ENCODE measurements at places on chromosomes 11 and 22.
A peak's percentile ranks its signal among the peaks of the same experiment; 100 is the strongest.

DNA sequence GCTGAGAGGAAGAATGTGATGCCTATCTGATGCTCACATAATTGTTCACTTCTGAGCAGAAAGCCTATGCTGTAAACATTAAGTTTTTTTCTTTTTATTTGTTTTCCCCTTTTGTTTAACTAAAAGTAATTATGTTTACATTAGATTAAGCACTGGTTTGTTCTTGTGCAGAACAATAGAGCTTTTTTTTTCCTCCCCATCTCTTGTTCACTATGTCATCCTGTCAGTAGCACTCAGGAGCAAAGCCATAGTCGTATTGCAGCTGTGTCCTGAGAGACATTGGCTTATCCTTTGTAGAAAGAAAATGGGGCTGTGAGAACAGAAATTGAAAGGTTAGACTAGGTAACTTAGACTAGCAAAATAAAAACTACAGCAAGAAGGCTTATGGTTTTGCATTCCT lies 301.8 kb upstream of the RAG2 start:
- DNase-seq = no peak

DNA sequence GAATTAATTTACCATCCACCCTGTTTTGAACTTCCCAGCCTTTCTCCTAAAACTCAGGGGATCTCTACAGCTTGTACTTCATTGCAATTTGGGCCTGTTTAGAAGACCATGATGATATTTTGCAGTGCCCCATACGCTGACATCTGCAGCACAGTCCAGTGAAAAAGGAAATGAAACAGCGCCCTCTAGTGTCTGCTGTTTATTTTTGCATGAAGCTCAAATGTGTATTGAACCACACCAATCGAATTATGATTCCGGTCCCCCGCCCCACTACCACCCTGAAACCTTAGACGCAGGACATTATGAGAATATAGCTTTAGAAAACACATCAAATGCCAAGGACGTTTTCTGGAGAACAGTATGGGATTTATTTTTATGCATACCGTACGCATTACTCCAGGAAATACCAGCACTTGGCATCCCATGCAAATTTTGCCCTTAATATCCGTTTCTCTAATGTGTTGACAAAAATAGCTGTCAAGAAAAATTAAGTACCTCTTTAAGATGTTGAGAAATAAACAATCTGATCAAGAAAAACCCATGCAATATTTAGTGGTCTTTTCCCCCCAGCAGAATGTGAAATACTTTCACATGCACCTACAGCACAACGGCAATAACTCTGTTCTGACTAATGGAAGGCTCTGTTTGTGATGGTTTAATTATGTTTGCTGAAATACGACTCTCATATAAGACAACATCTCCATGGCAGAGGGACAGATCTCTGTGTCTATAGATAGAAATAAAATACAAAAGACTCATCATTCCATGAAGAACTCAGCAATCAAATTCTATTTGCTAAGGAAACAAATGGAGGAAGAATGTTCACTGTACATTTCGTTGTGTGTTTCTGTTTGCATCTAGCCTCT lies 93.9 kb downstream of the TECTA start:
- DNase-seq = peak; percentile 14

DNA sequence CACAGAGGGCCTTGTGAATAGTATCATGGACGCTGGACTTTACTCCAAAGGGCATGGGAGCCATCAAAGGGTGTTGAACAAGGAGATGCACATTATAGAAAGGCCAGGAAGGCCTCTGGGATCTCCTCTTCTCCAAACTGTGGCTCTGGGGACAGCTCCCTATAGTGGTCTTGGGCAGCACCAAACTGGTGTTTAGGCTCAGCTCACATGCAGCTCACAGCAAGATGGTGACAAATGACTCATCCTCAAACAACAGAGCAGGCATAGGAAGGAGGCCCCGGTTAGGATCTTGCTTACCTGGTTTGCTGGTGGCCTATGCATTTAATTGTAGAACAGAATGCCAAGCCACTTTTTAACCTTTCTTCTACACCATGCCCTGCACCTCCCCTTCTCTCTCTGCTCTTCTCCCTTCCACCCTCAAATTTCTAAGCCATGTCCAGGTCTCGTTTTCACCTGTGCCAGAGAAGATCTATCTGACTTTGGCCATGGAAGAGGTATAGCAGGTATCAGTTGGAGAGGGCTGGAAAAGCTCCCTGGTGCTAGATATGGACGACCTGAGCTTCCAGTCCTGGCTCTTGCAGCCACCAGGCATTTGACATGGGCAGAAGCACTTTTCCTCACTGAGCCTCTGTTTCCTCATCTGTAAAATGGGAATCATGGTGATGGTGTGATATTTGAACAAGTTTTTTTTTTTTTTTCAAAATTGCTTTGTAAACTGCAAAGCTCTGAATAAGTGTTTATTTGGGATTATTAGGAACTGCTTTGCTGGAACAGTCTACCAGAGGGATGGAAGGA lies 14.4 kb upstream of the EHF start:
- no peak for DNase-seq

- DNase-seq = no peak
Observed at GRCh38 chr11:14587258-14587657, 56.3 kb upstream of the PDE3B start.

- DNase-seq = no peak
Observed at GRCh38 chr11:70095541-70096252, 17.6 kb downstream of the ANO1 start.

DNA sequence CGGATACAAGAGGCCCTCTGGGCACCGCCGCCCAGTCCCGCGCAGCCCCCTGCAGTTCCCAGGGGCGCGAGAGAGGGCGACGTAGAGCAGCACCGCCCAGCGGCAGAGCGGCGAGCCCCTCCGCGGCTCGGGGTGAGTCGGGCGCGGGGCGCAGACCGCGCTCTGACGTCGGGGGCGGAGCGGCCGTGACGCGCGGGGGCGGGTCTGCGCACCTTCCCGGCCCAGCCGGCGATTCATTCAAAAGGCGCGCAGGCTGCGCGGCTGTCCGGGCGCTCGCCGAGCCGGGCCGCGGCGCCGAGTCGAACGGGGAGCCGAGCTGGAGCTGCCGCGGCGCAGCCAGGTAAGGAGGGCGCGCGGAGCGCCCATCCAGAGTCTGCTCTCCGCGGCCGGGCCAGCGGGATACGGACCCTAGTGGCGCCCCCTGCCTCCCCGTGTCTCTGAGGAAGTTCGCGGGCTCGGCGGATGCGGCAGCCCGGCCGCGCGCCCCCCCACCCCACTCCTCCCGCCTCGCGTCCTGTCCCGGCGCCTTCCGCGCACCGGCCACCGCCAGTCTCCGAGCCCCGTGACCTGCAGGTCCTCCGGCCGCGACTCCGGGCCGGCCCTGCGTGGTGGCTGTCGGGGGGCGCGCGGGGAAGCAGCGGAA lies at the start of gene RELT:
TSS of gene RELT (plus strand) at position 240 of the 643 bp plus-strand sequence. CDS start 12,738 bp downstream, outside the sequence.
- DNase-seq = peak; percentile 96

- no peak for DNase-seq
Observed at GRCh38 chr22:17575681-17576080, 12.4 kb downstream of the SLC25A18 start.

DNA sequence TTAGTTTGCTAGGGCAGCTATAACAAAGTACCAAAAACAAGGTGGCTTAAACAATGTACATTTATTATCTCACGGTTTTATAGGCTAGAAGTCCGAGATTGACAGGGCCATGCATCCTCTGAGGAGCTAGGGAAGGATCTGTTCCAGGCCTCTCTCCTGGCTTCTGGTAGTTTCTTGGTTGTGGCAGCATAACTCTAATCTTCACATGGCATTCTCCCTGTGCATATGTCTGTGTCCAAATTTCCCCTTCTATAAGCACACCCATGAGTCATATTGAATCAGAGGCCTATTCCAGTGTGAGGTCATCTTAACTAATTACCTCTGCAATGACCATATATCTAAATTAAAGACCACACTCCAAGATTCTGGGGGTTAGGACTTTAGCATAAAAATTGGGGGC lies 31.3 kb upstream of the MMP13 start:
- DNase-seq = no peak

- no peak for DNase-seq
Observed at GRCh38 chr22:43883012-43883661, 8.7 kb downstream of the PNPLA5 start.

- DNase-seq = no peak
Observed at GRCh38 chr11:14656536-14657457, 13.2 kb downstream of the PDE3B start.

GRCh38 chr22:50473855-50474671 lies 772 bp downstream of the SBF1 start:
- no peak for DNase-seq

DNA sequence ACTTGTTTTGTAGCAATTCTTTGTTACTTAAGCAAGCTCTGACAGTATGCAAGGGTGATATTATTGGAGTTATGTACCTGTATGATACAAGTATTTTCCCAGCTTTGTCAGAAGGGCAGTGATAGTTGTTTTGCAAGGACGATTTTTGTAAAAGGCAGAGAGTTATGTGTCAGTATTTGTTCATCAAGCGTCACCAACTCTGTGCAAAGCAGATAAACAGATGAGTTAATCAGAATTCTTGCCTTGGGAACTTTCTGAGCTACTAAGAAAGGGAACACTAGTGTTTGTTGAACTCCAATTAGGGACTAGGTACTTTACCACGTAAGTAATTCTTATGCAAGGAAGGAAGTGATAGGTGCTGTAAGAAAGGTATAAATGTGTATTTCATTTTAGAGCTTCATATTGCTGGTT lies 1.4 kb downstream of the USP47 start:
- no peak for DNase-seq

DNA sequence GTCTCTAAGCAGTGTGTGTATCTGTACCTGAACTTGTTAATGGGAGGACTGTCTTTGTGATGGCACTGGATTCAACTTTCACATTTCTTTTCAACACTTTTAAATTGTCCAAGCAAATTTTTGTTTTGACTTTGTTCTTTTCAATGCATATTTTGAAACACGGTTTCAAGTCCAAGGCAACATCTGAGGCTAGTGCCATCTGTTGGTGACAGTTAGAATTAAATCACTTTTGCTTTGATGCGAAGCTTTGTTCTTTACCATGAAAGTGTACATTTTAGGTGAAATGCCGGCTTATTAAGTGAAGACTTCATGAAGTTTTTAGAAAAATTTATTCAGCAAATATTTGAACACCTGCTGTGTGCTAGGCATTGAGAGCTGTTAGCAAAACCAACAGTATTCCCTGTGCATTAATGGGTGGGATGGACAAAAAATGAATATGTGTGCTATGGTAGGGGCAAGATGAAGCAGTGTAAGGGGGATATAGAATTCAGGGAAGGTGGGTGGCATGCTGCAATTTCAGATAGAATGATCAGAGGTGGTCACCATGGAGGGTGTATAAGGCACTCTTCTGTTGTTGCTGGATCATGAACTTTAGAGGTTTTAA lies 70.2 kb downstream of the DDX10 start:
- no peak for DNase-seq

DNA sequence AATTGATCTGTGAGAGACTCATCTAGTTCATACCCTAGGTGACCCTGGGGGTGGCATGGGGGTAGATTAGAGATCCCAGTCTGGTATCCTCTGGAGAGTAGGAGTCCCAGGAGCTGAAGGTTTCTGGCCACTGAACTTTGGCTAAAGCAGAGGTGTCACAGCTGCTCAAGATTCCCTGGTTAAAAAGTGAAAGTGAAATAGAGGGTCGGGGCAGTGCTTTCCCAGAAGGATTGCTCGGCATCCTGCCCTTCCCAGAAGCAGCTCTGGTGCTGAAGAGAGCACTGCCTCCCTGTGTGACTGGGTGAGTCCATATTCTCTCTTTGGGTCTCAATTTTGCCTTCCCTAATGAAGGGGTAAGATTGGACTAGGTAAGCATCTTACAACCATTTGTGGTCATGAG lies 653 bp downstream of the IL18BP start:
- no peak for DNase-seq

DNA sequence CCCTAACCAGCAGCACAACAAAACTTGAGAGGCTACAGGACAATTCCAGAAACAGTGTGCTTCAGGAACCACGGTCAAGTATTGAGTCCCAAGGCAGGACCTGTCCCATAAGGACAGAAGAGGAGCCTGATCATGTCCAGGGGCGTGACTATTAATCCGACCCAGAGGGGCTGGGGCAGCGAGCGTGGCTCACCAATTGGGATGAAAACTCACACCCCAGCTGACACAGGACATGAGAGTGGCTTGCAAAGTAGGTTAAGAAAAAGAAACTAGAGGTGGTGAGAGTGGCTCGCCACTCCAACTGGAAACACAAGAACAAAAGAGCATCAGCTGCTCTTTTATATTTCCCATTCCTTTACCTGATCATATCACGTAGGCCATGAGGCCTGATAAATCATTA lies 16.0 kb upstream of the FEZ1 start:
- DNase-seq = no peak

DNA sequence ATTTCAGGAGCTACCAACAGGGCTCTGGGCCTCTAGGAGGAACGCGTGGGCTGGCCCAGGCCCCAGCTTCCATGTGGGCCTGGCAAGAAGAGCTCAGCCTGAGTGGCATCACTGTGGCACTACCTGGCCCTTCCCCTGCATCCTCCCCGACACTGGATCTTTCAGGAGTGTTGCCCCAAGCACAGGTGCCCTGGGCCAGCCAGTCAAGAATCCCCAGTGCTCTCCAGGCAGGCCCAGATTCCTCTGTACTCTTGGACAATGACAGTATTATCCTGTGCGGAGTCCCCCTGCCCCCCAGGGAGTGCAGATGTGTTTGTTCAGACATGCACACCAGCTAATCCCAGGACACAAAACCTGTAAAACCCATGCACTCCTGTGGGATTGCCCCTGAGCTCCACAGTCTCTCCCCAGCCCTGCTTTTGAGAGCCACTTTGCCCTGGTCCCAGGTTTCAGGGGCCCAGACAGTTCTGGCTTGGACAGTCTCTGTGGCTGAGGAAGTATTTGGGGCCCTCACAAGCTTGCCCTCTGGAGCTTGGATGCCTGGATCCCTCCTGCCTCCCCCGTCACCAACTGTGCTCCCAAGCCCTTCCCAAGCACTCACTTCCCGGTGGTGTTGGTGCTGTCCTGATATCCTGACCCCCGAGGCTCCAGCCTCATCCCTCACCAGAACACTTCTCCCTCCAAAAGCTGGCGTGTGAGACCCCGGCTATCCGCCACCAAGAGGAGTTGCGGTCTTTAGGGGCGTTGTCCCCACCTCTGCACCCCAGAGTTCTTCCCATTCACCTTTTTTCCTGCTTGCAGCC lies 39.9 kb downstream of the KCNC1 start:
- no peak for DNase-seq

- DNase-seq = no peak
Observed at GRCh38 chr11:72738199-72739141, 13.7 kb downstream of the ARAP1 start.

DNA sequence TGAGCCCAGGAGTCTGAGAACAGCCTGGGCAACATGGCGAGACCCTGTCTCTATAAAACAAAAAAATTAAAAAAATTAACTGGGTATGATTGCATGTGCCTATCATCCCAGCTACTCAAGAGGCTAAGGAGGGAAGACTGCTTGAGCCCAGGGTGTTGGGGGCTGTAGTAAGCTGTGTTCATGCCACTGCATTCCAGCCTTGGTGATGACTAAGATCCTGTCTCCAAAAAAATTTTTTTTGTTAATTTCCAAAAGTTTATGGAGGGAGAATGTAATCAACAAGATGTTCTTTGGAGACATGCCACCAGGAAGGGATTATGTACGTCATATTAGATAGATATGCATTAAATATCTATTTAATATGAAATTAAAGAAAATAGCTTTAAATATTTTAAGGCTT lies 267.5 kb downstream of the SBF2 start:
- DNase-seq = no peak

- no peak for DNase-seq
Observed at GRCh38 chr22:38065539-38065938, 8.3 kb downstream of the PICK1 start.

All from stimulated activated CD4-positive, alpha-beta T cell treated with anti-CD3 and anti-CD28 coated beads, Interleukin-1b, Interleukin-23, amount 100 ng/mL, for 1 hour (primary cell).